ENCODE measurements at places on chromosomes 2 and 18.

DNA sequence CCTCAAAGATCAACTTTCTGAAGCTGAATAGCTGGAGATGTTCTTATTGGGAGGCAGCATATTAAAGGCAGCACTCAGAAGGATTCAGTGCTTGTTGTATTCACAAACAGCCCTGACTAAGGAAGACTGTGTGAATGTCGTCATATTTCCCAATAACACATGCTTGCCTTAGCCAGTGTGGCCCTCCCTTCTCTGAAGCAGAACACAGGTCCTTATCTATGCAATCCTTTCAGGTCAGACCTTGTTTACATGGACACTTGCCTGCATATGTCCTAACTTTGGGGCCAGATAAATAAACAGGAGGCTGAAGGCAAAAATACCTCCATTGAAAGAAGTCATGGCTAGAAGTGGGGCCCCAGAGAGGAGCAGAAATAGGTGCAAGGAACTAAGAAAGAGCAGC lies 97.2 kb downstream of the SLC4A3 start:
- no peak for DNase-seq

DNA sequence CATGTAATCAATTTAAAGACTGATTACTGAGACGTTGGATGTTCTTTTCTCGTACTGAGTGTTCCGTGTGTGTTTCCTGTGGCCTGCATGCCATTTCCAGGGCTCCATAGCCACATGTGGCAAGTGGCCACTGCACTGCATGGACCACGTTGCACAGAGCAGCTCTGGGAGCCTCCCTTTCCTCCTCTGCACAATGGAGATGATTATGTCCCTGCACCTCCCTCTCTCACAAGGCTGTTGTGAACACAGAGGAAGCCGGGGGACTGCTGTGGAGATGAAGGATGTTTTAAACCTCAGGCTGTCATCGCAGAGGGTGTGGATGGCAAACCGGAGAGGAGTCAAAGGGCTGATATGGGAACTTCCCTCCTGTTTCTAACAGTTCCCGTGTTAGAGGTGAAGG lies 87.7 kb downstream of the TGOLN2 start:
- no peak for DNase-seq

DNA sequence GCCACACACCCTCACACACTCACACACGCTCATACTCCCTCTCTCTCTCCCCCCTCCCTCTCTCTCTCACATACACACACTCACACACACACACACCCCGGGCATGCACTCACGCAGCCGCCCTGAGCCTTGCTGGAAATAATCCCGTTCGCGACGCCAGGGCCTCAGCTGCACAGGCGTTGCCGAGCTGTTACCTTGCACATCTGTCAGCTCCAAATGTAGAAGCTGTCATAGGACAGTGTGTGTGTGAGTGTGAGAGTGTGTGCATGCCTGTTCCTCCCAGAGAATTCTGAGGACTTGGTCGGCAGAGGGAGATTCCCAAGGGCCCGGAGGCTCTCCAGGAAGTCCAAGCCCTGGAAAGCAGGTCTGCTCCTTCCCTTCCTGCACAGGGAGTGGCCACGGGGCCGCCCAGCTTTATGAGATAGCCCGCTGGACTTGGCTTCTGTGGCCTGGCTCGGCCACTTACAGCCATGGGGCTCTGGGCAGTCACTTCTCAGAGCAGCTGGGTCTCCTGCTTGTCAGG lies 8.6 kb downstream of the SPR start:
- DNase-seq, result no peak

GRCh38 chr2:48397846-48398245 lies 132.1 kb upstream of the STON1 start:
- DNase-seq, result no peak

GRCh38 chr2:7241041-7241745 lies 324.0 kb downstream of the RNF144A start:
- no peak for DNase-seq
